ENCODE measurements at places on chromosomes 2 and 18. TPM values are rescaled to one million over a fixed set of nuclear protein-coding genes. Genes with fewer than 3 reads are reported as not detected.

Gene PLGLB1
- total RNA-seq = 1.8 TPM

Gene MDH1B
- 0.56 TPM for total RNA-seq

Gene NCKAP1
- 8.4 TPM for total RNA-seq

Gene FLACC1
- 2.1 TPM for total RNA-seq

Gene ASB1
- 34.0 TPM for total RNA-seq

Gene BCL11A
- total RNA-seq = not detected
